ENCODE measurements at places on chromosomes 2 and 18.

- DNase-seq: no peak
These were observed 36.6 kb upstream of the SKOR2 start for GRCh38 chr18:47287911-47288585.

DNA sequence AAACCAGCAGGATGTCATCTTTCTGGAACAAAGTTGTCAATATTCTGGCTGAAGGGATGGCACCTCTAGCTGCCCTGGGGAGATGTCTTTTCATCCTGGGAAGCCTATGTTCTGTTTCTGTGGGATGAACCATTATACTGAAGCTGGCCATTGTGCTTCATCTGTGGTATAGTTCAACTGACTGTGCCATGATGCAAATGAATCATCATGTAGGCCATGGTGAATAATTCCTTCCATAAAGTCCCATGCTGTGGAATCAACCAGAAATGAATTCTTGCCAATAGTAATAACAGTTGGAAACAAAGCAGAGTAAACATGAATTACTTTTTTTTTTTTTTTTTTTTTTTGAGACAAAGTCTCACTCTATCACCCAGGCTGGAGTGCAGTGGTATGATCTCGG is 64.1 kb upstream of the CNGA3 start:
- DNase-seq: no peak

GRCh38 chr2:96436961-96437360 is 68.2 kb downstream of the NEURL3 start:
- no peak for DNase-seq

DNA sequence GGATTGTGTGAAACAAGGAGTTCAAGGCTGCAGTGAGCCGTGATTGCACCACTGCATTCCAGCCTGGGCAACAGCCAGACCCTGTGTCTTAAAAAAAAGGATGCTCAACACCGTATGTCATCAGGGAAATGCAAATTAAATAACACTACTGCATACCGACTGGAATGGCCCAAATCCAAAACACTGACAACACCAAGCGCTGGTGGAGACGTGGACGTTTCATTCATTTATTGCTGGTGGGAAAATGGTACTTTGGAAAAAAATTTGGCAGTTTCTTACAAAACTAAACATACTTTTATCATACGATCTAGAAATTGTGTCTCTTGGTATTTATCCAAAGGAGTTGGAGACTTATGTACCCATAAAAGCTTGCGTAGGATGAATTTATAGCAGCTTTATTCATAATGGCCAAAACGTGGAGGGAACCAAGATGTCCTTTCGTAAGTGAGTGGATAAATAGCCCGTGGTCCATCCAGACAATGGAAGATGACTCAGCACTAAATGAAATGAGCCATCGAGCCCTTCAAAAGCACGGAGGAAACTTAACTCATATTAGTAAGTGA is 24.2 kb downstream of the NEU4 start:
- DNase-seq: no peak

- no peak for DNase-seq
These were observed 134.4 kb upstream of the SLC1A4 start for GRCh38 chr2:64854773-64855237.

- no peak for DNase-seq
These were observed 29.6 kb upstream of the RNF152 start for GRCh38 chr18:61922435-61922834.

DNA sequence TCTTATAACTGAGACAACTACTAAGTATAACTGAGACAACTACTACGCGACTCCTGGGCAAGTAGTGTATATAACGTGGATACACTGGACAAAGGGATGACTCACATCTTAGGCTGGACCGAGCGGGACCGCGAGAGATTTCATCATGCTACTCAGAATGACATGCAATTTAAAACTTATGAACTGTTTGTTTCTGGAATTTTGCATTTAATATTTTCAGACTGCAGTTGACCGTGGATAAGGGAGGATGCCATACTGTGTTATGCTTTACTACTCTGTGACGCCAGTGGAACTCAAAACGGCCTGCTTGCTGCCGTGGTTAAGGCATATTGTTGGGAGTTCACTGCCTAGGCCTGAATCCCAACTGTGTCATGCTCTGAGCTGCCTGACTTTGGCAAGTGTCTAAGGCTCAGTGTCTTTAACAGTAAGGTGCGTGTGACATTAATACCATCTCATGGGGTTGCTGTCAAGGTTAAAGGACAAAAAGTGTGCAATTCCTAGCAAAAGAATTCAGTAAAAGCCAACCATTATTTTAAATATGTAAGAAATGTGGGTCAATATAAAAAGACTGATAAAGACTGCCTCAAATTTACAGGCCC is 64.6 kb downstream of the BMP10 start:
- DNase-seq: no peak

DNA sequence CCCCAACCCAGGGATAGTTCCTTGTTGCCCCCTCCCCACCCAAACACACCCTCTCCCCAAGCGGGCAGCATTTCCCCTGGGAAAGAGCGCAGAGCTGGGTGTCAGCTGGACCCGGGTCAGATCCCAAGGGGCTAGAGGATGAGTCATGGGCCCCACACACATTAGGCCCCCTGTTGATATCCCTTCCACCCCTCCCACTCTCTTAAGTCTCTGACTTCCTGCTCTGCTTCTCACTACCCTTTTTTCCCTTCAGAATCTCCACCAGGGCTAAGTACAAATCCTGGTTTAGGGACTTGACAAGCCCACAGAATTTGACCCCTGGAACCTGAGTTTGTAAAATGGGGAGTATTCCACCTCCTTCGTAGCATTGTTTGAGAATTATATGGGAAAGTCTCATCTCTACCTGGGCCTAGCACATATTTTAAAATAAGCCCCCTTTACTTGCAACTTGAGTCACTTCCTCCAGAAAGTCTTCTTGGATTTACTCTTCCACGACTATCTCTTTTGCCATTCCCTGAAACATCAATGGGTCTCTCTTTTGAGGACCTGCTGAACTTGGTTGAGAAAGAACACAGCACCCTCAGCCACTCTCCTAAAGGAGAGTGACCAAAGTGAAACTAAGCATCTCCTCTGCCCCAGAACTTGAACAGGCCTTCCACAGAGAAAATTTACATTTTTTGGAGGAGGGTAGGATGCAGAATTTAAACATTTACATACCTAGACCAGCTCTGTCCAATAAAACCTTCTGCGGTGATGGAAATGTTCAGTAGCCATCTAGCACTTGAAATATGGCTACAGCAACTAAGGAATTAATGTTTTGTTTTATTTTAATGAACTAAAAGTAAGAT is 4.7 kb downstream of the RTKN start:
- DNase-seq: no peak

- DNase-seq: no peak
These were observed 142.2 kb downstream of the BCL11A start for GRCh38 chr2:60411295-60411694.

DNA sequence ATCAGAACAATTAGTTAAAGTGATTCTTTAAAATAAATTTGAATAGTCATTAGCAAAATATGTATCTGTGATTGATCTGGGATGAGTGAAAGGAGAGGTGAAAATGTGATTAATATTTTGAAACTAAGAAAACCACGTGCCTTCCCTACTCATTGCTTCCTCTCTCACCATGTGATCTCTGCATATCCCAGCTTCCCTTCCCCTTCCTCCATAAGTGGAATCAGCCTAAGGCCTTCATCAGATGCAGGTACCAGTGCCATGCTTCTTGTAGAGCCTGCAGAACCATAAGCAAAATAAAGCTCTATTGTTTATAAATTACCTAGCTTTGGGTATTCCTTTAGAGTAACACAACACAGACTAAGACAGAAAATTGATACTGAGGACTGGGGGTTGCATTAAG is 11.2 kb upstream of the STAT1 start:
- DNase-seq: no peak

- no peak for DNase-seq
These were observed 58.9 kb downstream of the NDUFA10 start for GRCh38 chr2:239966029-239966852.

DNA sequence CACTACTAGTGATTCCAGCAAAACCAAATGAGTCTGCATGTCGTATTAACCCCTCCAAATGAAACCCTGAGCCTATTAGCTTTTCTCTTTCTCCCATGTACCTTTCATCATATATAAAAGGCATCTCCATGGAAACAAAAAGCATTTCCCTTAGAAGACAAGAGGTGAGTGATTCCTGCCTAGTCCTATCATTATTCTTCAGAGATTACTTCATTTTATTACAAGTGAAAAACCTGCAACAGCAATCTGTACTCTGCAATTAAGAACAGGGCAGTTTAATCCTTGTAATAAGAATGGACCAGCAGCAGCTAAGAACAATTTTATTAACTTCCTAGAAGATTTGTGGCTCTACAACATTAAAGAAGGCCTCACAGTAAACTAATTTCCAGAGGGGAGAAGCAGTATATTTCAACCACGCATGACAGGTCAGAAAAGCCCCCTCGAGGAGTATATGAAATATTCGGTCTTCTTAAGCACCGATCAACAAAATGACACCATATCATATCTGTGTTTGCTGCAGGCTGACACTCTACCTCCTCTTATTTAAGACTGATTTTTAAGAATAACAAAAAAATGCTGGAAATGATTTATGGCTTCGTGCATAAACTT is 132.3 kb upstream of the TFPI start:
- no peak for DNase-seq

- no peak for DNase-seq
These were observed 359.6 kb downstream of the MEIS1 start for GRCh38 chr2:66794551-66794950.

GRCh38 chr2:43165378-43166069 is 60.9 kb downstream of the ZFP36L2 start:
- DNase-seq: no peak

DNA sequence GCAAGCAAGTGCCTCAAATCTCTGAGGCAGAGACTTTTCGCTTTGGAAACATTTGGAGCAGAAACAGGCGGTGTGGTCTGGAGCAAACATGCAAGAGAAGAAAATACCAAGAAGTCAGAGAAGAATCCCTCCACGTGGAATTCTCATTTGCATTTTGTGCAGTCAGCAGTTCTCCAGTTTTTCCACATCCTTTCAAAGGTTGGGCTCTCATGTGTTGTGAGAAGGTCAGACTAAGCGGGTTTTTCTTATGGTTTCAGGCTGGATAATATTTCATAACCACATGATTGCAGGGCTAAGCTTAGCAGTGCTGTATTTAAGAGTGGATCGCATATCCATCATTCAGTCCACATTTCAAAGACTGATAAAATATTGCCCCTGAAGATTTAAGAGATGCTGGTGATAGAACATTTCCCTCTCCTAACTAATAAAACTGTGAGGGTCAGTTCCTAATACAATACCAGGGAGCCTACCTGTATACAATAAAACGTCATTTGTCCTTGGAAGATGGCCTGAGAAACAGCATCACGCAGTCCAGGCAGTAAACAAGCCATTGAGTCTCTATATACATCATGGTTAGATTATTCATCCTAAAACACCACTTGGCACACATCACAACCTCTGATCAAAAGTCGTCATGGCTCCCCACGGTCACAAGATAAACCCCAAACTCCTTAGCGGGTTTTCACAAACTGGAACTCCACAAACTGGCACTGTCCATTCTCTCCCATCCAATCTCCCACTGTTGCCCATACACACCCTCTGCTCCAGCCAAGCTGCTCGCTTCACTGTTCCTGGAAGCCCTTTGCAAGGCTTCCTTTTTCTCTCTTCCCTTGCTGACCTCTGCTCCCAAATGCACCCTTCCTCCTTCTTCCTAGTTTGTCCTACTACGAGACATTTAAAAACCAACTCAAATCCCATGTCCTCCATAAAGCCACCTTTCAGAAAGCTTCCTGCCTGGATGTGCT is 31.5 kb downstream of the ANKRD44 start:
- DNase-seq: no peak

DNA sequence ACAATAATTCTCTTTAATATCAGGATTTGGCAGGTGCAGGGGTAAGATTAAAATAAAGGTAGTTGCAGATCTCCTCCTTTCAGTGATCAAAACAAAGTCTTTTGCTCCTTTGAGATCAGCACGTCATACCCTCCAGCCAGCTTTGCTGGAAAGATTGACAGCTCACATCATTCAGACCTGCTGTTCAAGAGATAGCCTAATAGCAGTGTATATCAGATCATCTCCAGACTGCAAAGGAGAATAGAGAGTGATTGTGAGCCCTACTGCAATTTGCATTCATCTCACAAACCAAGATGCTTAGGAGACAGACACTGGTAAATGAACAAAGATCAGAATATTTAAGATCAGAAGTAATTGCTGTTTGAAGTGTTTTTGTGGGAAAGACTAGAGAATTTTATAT is 135.8 kb upstream of the DSEL start:
- DNase-seq: no peak

GRCh38 chr2:2174956-2175355 is 156.1 kb downstream of the MYT1L start:
- no peak for DNase-seq

DNA sequence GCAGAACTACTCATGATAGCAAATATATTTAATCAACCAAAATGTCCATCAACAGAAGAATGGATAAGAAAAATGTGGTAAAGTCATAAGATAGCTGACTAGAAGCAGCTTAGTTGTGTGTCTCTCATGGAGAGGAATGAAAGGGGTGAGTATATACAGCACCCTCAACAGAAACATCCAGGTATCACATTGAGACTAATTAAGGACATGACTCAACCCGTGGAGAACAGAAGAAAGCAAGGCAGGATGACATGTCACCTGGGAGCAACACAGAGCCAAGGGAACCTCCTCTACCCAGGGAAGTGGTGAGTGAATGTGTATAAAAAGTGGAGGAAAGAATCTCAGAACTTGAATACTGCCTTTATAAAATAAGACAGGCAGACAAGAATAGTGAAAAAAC is 1695.0 kb upstream of the CELF4 start:
- DNase-seq: no peak

DNA sequence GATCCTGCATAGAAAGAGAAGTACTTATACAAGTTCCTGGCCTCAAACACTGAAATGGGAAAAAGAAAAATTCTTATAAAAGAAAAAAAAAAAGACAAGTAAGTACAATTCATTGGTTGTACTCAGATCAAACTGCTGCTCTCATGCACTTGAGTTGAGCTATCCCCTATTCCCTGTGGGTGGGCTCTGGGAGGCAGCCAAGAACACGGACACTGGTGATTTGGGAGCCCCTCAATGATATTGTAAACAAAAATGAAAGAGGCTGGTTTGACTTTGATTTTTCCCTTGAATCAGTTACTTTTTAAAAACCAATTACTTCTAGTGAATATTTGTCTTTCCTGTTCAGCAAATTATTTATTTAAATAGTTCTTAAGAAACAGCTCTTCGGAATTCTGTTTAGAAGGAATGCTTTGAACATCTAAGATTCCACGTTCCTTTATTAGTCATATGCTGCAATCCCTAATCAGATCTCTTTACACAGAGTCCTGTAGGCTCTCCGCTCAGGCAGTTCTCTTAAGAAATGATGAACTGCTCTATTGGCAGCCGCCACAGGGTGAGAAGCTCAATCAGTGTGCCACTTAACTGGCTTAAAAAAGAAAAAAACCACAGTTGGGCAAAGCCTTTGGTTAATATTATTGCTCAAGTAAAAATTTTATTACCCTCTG is 225.1 kb downstream of the TMEM182 start:
- DNase-seq: no peak

DNA sequence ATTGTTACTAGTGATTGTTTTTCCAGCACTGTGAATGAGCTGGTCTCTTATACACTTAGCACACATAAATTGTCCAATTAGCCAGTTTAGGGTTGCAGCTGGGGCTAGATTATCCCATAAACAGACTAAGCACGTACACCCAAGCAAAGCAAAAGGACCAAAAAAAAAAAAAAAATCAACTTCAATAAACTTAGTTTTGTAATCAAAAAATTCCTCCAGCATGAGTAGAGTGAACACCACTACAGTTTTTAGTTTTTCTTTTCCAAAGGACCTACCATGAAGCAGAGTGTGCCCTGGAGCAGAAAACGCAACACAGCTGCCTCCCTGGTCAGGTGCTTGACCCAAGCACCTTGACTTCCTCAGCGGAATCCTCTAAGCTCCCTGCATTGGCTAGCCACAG is 249.4 kb upstream of the SLC14A2 start:
- DNase-seq: no peak

GRCh38 chr2:42859791-42860190 is 67.4 kb upstream of the HAAO start:
- no peak for DNase-seq

All from activated T-helper 1 cell treated with anti-CD3 and anti-CD28 coated beads, Interleukin-2, amount 50 U/mL, for 16 hours (primary cell).